ENCODE measurements at places on chromosomes 4 and X.

DNA sequence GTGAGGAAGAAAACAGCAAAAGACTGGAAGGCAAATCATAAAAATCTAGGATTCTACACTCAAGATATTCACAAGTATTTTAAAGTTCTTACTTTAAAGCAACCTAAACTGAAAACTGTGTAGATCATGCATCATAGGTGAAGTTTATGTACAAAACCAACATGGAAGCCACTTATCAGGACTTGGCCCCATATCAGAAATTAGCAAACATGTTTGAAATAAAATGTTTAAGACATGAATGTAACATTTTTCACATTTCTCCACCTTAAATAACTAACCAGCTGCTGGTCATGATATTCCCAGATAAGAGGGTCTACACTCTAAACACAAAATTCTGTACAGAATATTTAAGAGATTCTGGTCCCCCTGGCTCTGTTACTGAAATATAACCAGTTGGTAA is 38.5 kb downstream of the APBB2 start:
- DNase-seq: no peak

- no peak for DNase-seq
Measured at GRCh38 chr4:533318-534100, 34.5 kb downstream of the PIGG start.

GRCh38 chr4:82799006-82799881 is 648 bp upstream of the SCD5 start:
- no peak for DNase-seq

DNA sequence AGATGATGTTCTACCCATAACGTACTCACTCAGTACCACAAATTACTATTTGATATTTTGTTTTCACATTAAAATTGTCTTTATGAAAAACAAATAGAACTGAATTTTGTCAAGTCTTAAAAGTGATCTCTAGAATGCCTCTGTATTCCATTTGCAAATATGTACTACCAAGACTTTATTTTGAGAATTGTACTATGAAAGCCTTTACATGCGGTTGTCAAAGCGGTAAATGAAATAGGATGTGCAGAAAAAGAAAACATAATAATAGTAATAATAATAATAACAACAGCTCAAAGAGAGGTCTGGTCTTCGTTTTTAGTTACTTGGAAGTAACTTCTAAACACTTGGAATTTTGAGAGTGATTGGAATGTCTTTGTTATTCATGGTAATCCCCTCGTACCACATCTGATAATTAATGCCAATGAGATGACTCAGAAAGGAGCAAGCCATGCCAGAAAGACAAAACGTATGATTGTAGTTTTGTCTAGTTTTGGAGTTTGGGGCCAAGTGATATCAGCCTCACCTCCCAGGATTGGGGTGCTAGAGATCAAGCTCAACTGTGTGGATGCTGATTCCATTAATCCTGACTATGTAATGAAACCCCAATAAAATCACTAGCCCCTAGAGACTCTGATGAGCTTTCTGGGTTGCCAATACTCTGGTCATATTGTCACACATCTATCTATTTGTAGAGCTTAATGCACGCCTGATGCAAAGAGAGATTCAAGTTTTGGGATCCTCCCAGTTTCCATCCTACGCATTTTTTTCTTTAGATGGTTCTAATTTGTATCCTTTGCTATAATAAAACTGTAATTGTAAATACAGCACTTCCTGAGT is 20.2 kb upstream of the CTSO start:
- DNase-seq: no peak

- DNase-seq: no peak
Measured at GRCh38 chr4:3529363-3529762, 2.9 kb downstream of the LRPAP1 start.

DNA sequence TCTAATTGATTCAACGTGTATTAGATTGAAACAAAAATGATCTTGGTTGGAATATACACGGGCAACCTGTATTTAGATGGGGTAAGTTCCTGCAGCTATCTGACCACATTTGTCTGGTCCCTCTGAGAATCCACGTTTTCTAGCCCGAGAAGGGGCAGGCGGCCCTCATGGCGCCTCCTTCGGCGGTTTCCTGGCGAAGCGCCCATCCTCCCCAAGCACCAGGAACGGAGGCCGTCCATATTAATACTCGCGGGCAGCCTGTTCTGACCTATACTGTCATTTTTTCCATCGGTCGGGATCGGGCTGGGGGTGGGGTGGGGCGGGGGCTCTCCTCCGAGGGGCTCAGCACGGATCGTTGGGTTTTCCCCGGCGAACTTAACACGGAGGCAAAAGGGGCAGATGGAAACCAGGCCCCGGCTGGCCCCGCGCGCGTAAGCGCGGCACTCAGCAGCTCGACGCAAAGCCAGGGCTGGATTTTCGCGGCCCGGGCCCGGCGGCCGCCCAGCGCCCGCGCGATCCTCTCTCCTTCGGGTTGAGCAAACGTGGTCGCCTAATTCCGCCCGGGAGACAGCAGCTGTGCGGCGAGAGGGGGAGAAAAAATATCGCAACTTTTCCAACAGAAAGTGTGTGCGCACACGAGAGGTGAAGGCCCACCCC is 77.2 kb upstream of the BCOR start:
- DNase-seq: peak; percentile 63

GRCh38 chrX:69077895-69078455 is 87.3 kb downstream of the PJA1 start:
- DNase-seq: no peak

- DNase-seq: no peak
Measured at GRCh38 chrX:94932278-94932965, 1258.4 kb downstream of the FAM133A start.

- no peak for DNase-seq
Measured at GRCh38 chr4:163818673-163819072, 324.2 kb downstream of the TMA16 start.

- DNase-seq: peak; percentile 58
Measured at GRCh38 chr4:88211473-88212252, 53.2 kb upstream of the ABCG2 start.

DNA sequence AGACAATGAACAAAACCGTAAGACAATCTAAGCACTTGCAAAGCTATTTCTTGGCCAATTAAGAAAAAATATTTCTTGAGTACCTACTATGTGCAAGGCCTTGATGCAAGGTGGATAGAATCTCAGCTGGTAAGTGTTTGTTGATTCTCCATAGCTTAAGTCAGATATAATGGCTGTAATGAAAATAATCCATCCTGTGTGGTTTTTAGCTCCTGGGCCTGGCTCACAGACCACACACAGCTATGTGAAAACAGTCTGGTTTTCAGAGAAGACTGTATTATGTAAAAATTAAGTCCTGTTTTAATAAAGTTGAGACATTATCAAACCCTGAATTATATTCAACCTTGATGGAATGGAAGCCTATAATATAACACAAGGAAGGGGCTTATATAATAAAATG is 7.8 kb upstream of the DDIT4L start:
- DNase-seq: no peak
